ENCODE measurements at places on chromosomes 1 and 21.

DNA sequence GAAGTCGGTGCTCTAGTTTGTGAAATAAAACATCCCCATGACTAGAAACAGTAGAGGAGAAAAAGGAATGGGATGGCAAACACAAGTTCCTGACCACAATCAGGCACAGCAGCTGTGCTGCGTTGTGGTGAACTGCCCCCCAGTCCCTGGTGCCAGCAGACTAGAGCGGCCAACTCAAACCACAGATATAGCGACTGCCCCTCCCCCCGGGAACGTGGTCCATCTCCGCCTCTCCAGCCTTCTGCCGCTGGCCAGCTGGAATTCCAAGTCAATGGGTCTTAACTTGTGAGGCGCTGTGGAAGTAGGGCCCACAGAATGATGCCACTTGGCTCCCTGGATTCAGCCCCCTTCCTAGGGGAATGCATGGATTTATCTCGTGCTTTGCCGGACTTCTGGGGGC is 41.6 kb upstream of the ZNF678 start:
- no peak for DNase-seq

DNA sequence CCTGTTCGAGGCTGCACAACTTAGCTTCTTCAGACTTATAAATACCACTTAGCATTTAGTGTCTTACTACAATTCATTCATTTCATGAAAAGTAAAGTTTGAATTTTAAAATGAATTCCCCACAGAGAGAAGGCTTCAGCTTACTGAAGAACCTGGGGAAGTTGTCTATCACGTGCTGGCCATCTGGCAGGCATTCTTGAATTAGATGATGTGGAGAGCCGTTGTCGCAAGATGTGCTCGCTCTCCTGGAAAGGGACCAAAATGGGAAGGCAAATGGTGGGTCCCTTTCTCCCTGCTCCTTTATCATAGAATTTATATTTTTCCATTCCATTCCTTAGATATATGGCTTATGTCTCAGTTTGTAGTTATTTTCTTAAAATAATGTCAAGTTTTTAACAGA is 90.5 kb downstream of the CD247 start:
- no peak for DNase-seq

GRCh38 chr1:12276225-12276624 is 46.4 kb downstream of the VPS13D start:
- DNase-seq, result peak; percentile 55

GRCh38 chr1:222886878-222887351 is 72.1 kb downstream of the DISP1 start:
- DNase-seq, result no peak

- no peak for DNase-seq
Measured at GRCh38 chr21:41970751-41971653, 17.2 kb upstream of the C2CD2 start.

DNA sequence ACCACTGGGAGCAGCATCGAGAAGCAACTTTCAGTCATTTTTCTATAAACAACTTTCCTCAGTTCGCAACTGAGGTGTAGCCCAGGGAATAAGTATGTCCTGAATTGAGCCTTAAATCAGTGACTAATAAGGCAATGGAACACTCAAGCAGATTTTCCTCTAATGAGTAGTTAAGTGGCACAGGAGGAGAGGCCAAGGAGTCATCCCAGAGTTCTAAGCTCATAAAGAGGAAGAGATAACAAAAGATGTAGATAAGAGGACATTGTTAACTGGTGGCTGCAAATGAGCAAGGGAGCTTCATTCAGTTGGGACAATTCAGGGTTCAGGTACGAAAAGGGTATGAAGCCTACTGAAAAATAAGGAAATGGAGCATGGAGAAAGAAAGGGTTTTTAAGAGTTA is 64.5 kb downstream of the LRRC40 start:
- DNase-seq, result peak; percentile 20

DNA sequence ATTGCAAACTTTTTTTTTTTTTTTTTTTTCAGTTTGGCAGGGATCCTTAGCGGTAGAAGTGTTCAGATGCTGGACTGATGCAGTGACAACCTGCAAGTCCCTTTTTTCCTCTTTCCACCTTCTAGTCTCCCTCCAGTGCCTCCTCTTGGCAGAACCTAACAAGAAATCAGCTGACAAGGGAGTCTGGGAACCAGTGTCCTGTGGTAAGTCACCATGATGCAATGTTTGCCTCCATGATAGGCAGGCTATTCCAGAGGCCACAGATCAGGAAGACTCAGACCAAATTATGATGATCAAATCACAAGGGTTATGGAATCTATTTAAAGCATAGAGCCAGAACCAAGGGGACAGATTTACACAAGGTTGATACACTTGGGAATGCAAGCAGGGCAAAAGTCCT is 3.0 kb upstream of the CD34 start:
- DNase-seq, result no peak

DNA sequence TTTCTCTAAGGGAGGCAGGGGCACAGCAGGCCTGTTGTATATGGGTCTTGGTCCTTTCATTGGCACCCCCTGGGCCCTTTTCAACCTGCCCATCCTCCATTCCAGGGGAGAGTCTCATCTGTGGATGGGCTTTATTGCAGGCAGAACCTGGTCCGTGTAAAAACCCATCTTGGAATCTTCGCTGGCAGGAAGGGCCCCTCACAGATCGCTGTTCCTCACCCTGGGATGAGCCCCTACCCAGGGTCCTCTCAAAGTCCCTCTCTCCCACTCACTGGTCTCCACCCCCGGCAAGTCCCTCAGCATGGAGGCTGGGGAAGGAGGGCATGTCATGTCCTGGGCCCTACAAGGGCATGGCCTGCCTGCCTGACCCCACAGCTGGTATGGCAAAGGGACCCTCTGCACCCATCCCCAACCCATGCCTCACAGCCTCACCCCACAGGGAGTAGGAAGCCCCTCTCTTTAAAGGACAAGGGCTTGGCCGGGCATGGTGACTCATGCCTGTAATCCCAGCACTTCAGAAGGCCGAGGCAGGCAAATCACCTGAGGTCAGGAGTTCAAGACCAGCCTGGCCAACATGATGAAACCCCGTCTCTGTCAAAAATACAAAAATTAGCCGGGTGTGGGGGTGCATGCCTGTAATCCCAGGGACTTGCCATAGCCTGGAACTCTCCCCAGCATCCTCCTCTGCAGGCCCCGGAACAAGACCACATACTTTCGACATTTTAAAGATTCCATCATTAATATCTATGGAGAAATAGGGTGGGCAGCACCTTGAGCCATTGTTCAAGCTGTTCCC is 13.2 kb upstream of the CDA start:
- DNase-seq, result no peak

- DNase-seq, result no peak
Measured at GRCh38 chr1:18999359-18999758, 42.9 kb upstream of the IFFO2 start.

Measured in ELR (cell line).